ENCODE measurements at places on chromosomes 6 and 20.

GRCh38 chr6:142048593-142048980 lies 84.1 kb upstream of the GJE1 start:
- DNase-seq = no peak

DNA sequence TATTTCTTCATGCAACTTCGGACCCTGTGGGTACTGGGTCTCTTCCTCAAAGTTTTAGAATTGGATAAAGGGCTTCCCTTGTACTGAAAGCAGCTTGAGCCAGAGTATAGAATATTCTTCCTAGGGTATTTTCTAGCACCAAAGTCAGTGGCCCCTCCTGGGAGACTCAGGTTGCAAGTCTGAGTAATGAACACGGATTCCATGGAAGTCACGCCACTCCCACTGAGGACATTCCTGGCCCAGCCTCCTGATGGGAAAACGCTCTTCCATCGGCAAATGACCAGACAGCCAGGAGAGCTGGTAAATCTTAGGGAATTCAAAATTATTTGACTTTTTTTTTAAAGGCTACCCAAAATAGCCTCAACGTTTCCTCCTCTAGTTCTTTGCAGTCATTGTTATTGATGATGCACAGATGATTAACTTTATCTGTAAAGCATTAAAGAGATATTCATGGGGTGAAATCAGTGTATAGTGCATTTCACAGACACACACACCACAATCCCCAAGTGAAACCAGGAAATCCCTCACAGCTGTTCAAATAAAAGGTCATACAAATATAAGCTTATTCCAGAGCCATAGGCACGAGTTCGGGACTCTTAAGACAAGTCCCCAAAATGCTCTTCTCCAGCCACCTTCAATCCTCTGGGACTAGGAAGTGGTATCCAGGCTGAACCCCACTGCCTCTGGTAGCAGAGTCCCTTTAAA lies 248.8 kb downstream of the SOD2 start:
- DNase-seq = no peak

DNA sequence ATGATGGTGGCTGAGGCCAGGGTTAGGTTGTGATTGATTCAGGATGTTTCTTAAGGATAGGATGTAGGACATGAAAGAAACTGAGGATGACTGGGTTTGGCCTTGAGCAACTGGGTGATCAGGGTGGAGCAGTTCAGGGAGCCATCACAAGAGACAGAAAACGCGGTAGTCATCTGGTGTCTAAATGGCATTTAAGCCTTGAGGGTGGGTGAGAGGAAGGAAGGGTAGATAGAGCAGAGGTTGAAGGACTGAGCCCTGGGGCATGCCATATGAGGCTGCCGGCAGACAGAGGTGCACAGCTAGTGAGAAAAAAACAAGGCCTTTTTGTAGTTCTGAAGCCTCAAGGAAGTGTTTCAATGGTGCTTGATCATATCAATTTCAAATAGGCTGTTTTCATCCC lies 1.9 kb downstream of the POU5F1 start:
- DNase-seq = no peak

GRCh38 chr20:22512911-22513489 lies 71.4 kb downstream of the FOXA2 start:
- no peak for DNase-seq

DNA sequence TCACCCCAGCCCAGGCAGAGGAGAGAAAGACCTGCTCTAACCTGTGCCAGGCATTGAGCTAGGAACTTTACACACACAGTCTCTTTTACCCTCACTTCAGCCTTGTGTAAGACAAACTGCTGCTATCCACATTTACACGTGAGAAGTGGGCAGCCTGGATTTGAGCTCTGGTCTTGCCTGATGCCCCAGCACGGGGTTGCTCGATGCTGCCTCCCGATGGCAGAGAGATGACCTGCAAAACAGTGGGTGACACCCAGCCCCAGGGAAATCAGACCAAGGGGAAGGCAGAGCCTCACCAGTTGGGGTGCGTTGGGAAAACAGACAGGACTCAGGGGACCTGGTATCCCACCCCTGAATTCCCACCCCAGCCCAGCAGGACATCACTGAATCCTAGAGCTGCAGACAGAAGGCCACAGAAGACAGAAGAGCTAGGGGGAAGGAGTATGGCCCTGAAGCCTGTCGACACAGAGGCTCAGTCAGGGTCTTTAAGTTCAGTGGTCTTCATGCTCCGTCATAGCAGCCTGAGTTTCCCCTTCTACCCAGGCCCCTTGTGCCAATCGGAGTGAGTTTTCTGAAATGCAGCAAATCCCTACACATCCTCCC lies 990 bp downstream of the BPI start:
- no peak for DNase-seq

DNA sequence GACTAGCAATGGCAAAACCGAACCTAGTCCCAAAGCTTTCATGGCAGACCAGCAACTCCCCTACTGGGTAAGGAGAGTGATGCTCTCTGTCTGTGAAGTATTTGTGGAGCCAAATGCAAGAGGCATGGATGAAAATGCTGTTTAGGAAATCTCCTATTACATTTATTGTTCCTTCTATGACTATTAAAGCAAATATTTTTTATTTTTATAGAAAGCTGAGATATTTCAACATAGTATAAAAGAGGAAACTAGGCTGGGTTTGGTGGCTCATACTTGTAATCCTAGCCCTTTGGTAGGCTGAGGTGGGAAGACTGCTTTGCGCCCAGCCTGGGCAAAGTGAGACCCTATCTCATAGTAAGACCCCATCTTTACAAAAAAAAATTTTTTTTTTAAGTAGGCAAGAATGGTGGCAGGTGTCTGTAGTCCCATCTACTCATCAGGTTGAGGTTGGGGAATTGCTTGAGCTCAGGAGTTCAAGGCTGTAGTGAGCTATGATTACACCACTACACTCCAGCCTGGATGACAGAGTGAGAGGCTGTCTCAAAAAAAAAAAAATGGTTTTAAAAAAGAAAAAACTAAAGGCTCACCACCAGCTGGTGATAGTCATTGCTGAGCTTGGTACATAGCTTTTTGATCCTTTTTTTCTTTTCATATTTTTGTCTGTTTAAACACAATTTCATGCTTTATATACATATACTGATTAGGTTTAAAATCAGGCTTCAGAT lies 11.3 kb downstream of the KDM1B start:
- no peak for DNase-seq

- no peak for DNase-seq
Observed at GRCh38 chr6:29724937-29725869, 2.0 kb downstream of the HLA-F start.

DNA sequence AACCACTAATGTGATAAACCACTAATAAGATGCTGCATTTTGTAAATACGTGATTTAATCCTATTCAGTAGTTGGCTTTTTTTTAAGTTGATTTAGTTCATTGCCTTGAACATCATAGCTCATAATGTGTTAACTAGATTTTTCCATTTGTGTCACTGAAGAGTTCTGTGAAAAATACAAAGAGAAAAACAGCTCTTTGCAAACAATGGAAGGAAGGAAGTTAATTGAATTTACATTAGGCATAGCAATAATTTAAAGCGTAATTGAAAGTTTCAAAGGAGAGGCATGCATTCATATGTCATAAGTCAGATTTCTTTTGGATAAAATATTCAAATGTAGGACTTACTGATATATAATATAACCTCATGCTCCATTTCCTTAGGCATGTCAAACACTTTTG lies 102.3 kb downstream of the TBC1D7 start:
- no peak for DNase-seq

Measured in RCC 7860 (cell line).